ENCODE measurements at places on chromosomes 5 and 9.

DNA sequence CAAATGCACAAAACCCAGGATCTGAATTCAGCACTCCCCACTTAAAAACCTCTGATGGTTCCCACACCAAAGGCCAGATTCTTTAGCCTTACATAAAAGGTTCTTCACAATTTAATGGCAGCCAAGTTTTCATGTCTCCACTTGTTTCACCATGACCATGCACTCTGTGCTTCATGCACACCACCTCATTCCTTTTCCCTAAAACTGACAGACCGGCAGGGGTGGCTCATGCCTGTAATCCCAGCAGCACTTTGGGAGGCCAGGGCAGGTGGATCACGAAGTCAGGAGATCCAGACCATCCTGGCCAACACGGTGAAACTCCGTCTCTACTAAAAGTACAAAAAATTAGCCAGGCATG, 150.4 kb downstream of the SEMA6A start:
- H3K4me1 ChIP-seq: no peaks in the 10 kb centered on the region
- no peaks in the 10 kb centered on the region for H3K27me3 ChIP-seq
- no peak overlapping the region for H3K27ac ChIP-seq
- no peaks in the 10 kb centered on the region for H3K36me3 ChIP-seq

- no peak for DNase-seq
- no peaks in the 10 kb centered on the region for H3K36me3 ChIP-seq
- no peaks in the 10 kb centered on the region for H3K27me3 ChIP-seq
- H3K27ac ChIP-seq: no peak overlapping the region
- H3K4me1 ChIP-seq: no peaks in the 10 kb centered on the region
Measured at GRCh38 chr5:169085212-169085611, 215.7 kb downstream of the SLIT3 start.

DNA sequence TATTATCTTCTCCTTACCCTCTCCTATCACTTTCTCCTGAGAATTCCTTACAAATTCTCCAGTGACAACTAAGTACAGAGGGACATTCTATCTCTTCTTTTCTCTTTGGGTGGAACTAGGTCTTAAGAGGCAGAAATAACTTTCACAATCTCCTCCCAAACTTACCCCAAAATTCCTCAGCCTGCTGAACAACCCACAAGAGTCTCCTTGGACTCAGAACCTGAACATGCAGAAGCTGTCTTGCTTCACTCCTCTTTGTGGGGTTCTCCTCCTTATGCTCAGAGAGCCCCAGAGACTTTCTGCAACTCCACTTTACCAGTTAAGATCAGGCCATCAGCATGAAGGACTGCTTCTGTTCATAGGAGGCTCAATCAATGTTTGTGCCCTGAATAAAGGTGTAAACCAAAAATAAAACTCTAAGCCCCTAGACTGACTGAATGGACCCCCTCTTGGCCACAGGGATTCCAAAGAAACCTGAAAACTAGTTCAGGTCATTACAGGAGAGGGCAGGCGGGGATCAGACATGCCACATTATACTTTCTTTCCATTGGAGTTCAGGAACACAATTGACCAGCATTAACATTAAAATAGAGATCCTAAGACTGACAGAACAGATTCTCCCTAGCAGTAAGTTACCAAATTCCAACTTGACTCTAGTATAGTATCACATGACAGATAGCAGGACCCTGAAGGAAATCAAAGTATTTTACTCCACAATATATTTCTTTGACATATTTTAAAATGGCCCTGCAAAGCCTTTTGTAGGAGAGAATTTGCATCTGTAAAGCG, 179.7 kb upstream of the FBXL17 start:
- H3K4me1 ChIP-seq: no peaks in the 10 kb centered on the region
- DNase-seq: no peak
- no peaks in the 10 kb centered on the region for H3K36me3 ChIP-seq
- H3K27me3 ChIP-seq: peaks cover 7% of the 10 kb centered on the region
- H3K4me3 ChIP-seq: no peak overlapping the region

- no peaks in the 10 kb centered on the region for H3K36me3 ChIP-seq
- H3K4me1 ChIP-seq: no peaks in the 10 kb centered on the region
- H3K27me3 ChIP-seq: no peaks in the 10 kb centered on the region
- no peak for DNase-seq
- no peak overlapping the region for H3K4me3 ChIP-seq
- no peak overlapping the region for H3K27ac ChIP-seq
Measured at GRCh38 chr9:78745331-78745730, 448.4 kb downstream of the PSAT1 start.

GRCh38 chr9:35962126-35962906, 4.4 kb upstream of the OR2S2 start:
- no peak overlapping the region for H3K4me3 ChIP-seq
- no peak overlapping the region for H3K27ac ChIP-seq
- H3K4me1 ChIP-seq: no peaks in the 10 kb centered on the region
- no peaks in the 10 kb centered on the region for H3K36me3 ChIP-seq

- no peaks in the 10 kb centered on the region for H3K4me1 ChIP-seq
- no peaks in the 10 kb centered on the region for H3K27me3 ChIP-seq
- no peak overlapping the region for H3K4me3 ChIP-seq
- DNase-seq: no peak
- no peaks in the 10 kb centered on the region for H3K36me3 ChIP-seq
Measured at GRCh38 chr9:119216651-119217331, 152.4 kb downstream of the BRINP1 start.

DNA sequence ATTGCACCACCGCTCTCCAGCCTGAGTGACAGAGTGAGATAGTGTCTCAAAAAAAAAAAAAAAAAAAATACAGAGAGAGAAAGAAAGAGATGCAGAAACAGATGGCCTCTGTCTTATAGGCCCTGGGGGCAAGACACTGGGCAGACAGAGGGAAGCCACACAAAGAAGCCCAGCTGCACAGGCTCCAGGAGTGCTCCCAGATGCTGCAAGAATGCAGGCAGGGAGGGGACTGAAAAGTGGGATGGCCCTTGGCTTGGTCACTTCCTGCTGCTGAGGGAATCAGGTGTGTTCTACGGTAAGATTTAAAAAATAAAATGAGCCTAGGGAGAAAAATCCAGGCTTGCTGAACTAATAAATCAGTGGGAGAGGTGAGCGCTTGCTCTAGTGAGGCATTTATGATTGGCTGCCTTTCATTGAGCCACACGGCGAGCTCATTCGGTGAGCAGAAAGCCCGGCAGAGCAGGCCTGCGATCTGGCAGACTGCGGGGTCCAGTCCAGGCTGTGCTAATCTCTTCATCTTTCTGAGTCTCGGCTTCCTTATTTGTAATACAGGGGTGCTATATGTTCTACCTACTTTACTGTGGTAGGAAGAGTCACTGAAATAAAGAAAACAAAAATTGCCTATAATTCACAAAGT, 80.6 kb downstream of the RAD23B start:
- H3K27ac ChIP-seq: no peak overlapping the region
- DNase-seq: no peak
- H3K4me3 ChIP-seq: no peak overlapping the region
- H3K36me3 ChIP-seq: no peaks in the 10 kb centered on the region

DNA sequence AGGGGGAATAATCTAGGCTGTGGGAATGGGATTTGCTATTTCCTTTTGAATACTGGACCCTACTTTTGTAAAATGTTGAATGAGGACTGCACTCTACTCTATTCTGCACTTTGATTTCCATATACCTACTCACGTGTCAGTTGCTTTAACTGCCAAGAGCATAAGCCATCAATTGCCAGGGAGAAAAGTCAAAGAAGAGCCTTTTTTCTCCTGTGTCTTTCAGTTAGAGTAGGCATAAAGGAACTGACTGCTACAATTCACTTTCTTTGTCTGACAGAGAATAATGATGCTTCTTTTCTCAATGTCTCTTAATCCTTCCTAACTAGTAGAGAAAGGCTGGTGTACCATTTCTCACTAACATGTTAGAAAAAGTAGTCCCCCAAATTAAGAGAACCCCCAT, 231.6 kb downstream of the ELAVL2 start:
- peaks cover 2% of the 10 kb centered on the region for H3K36me3 ChIP-seq
- no peak for DNase-seq
- H3K4me3 ChIP-seq: no peak overlapping the region
- H3K4me1 ChIP-seq: no peaks in the 10 kb centered on the region

DNA sequence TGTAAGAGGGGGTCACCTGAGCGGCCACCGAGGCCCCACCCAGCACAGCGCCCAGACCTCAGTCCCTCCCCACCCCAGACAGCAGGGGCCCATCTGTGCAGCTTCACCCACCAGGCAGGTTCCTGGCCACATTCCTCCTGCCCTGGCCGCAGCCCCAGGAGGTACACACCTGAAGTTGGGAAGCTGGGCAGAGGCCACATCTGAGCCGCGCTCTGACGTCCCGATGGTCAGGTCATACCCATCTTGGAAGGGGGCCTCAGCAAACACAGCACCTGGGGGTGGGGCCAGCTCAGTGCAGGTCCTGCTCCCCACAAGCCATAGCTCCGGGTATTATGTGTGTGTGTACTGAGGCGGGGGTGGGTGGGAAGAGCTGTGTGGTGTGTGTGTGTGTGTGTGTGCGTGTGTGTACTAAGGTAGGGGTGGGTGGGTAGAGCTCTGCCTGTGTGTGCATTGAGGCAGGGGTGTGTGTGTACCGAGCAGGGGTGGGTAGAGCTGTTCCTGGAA, 5.6 kb downstream of the SPOUT1 start:
- peaks cover 44% of the 10 kb centered on the region for H3K4me1 ChIP-seq
- H3K36me3 ChIP-seq: no peaks in the 10 kb centered on the region
- peak overlapping the region; percentile 69 for H3K27ac ChIP-seq
- no peak for DNase-seq
- no peaks in the 10 kb centered on the region for H3K27me3 ChIP-seq

DNA sequence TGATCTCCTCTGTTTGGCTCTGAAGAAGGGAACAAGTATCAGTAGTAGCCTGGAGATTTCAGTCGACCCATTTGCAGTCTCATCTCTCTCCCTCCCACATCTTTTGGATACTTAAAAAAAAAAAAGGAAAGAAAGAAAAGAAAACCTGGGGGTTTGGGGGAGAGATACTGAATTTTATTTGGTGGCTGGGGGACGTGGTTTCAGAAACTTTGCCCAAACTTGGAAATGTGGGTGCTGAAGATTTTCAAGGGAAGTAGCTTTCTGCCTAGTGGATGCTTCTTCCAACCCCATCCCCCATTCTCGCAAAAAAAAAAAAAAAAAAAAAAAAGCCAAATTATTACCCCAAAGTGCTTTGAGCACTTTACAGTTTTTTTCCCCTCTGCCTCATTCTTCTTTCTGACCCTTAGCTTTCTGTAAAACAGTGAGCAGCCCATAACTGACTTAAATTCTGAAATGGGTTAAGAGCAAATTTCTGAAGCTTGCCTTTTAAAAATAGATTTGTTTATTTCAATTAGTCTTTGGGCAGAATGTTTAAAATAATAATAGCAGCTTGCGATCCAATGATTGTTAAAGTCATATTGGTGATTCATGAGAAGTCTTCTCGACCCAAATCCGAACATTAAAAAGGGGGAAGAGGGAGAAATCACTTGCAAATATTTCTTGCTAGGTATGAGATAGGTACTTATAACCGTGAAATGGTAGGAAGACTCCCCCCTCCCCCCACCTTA, 894 bp downstream of the FST start:
- H3K4me1 ChIP-seq: peaks cover 45% of the 10 kb centered on the region
- H3K4me3 ChIP-seq: peak overlapping the region; percentile 93
- no peak for DNase-seq

DNA sequence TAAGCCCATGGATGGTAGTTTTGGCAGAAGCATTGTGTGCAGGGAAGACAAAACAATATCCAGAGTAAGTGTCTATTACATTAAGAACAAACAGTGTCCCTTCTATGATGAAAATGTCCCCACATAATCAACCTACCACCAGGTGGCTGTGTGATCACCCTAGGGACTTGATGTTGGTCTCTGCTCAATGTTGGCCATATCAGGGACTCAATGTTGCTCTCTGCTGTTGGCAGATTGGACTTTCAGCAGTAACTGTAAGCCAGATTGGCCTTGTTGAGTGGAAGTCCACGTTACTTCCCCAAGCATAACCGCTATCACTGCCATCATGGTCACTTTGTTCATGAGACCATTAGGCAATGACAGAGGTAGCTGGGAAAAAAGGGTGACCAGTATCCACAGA, 52.8 kb upstream of the PRSS3 start:
- no peaks in the 10 kb centered on the region for H3K36me3 ChIP-seq
- H3K4me1 ChIP-seq: peaks cover 4% of the 10 kb centered on the region
- H3K27me3 ChIP-seq: peaks cover 30% of the 10 kb centered on the region
- no peak overlapping the region for H3K27ac ChIP-seq
- DNase-seq: no peak

- no peaks in the 10 kb centered on the region for H3K4me1 ChIP-seq
- H3K4me3 ChIP-seq: no peak overlapping the region
- no peak for DNase-seq
Measured at GRCh38 chr5:15791859-15792258, 291.9 kb downstream of the FBXL7 start.

DNA sequence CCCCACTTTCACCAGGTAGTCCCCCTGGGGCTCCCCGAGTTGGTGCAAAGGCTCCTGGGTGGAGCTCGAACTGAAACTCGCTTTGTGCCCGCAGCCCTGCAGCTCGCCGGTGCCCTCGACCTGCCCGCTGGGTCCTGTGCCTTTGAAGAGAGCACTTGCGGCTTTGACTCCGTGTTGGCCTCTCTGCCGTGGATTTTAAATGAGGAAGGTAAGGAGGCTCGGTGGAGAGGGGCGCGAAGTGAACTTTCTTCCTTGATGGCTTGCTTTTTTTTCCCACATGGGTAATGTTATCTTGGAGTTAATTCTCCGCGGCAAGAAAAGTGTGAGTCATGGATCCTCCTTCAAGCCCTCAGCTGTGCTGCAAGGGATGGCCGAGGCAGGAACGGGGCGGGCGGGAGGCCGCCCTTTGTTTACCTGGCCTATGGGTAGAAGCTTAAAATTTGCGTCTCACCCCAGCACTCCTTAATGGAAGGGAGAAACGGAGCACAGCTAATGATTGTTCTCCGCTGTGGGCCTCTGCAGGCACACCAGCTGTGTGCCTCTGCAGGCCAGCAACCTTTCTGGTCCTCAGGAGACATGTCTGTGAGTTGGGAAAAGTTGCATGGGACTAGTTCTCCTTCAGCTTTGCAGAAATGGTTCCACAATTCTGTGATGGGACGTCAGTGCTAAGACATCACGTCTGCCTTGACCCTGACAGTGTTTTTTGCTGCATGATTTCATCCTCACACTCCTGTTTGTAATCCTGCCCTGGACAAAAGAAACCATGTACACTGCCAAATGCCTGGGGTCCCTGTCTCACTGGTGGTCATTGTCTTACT, 1.1 kb downstream of the MAMDC2 start:
- peaks cover 52% of the 10 kb centered on the region for H3K27me3 ChIP-seq
- no peaks in the 10 kb centered on the region for H3K36me3 ChIP-seq
- no peak for DNase-seq
- H3K27ac ChIP-seq: no peak overlapping the region
- peaks cover 6% of the 10 kb centered on the region for H3K4me1 ChIP-seq

- H3K36me3 ChIP-seq: no peaks in the 10 kb centered on the region
- H3K27ac ChIP-seq: no peak overlapping the region
- H3K4me3 ChIP-seq: no peak overlapping the region
- DNase-seq: no peak
- H3K4me1 ChIP-seq: no peaks in the 10 kb centered on the region
Measured at GRCh38 chr9:72667181-72667580, 145.8 kb downstream of the TMC1 start.

GRCh38 chr5:447501-447900, 4.5 kb downstream of the EXOC3 start:
- H3K27me3 ChIP-seq: no peaks in the 10 kb centered on the region
- no peak overlapping the region for H3K27ac ChIP-seq
- H3K4me3 ChIP-seq: no peak overlapping the region

GRCh38 chr5:67393211-67393610, 196.6 kb upstream of the CD180 start:
- DNase-seq: no peak
- no peaks in the 10 kb centered on the region for H3K27me3 ChIP-seq
- no peak overlapping the region for H3K27ac ChIP-seq
- no peaks in the 10 kb centered on the region for H3K4me1 ChIP-seq
- no peak overlapping the region for H3K4me3 ChIP-seq

All from activated T-cell treated with anti-CD3 and anti-CD28 coated beads, Interleukin-2, amount 50 U/mL, for 72 hours (primary cell).